ENCODE measurements at places on chromosomes 16 and 17.

DNA sequence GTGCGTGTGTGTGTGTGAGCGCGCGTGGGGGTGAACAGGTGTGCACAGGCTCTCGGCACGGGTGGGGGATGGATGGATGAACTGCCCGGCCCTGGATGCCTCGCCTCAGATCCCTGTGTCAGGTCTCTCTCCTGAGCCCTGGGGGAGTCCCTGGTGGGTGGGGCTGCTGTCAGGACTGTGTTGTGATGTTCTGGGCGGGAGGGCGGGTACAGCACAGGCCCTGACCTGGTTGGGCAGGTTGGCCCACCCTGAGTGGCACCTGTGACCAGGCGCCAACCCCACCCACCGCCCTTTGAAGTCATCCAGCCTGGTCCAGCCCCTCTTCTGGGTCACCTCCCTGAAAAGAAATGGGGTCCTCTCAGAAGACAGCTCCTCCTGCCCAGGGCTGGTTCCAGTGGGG, 41.6 kb upstream of the TAC4 start:
- no peak for DNase-seq

GRCh38 chr16:50584033-50584722, 36.0 kb downstream of the NKD1 start:
- DNase-seq = no peak

DNA sequence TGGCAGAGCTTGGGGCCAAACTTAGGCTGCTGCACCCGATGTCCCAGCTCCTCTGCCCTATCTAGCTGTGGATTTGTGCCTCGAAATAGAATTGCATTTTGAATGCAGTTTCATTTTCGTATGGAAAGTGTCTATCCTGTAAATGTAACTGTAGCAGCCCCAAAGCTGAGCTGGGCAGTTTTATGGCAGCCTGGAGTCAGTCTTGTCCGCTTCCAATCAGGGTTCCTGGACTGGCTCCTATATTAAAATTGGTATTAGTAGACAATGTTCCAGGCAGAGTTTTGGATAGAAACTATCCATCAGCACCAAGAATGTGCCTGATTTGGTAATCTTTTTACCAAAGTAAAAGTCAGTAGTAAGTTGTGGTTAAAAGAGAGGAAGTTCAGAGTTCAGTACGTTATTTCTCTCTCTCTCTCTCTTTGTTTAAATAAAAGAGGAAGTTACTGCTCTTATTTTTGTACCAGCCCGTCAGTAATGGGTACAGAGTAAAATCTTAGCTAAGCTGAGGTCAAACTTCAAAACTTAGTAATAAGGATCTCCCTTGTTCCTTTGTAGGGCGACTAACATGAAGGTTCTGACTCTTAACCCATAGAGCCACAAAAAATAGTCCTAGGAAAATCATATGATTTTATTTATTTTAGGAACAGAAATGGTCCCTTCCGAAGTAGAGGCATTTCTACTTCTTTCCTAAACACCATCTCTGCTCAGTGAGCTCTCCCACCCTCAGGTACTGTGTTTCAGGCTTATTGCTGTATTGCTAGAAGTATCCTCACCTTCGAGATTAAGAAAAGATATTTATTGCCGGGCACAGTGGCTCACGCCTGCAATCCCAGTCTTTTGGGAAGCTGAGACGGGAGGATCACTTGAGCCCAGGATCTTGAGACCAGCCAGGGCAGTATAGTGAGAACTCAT, 28.0 kb downstream of the PRKCB start:
- DNase-seq = no peak

DNA sequence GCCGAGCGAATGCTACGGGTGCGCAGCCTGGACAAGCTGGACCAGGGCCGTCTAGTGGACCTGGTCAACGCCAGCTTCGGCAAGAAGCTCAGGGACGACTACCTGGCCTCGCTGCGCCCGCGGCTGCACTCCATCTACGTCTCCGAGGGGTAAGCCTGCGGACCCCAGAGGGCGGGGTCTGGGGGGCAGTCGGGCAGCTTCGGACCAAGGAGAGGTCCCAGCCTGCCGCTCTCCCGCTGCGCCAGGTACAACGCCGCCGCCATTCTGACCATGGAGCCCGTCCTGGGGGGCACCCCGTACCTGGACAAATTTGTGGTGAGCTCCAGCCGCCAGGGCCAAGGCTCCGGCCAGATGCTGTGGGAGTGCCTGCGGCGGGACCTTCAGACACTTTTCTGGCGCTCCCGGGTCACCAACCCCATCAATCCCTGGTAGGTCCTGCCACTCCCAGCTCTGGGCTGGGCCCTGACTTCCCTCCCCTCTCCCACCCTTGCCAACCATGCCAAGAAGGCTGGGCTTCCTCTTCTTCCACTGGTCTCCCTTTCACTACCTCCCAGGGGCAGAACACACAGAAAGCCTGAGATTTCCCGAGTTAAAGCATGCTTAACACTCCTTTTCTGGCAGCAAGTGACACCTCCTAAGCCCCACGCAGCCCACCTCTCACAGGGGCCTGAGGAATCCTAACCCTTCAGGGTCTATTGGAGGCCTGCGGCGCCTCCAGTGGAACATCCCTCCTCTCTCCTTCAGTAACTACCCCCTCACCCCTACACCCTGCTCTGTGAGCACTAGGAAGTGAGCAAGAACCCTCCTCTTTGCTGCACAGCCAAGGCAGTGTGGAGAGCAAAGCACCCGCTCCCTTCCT, 3.2 kb downstream of the NAGS start:
- peak; percentile 31 for DNase-seq

- no peak for DNase-seq
Measured at GRCh38 chr16:10575506-10576130, 4.8 kb downstream of the EMP2 start.

DNA sequence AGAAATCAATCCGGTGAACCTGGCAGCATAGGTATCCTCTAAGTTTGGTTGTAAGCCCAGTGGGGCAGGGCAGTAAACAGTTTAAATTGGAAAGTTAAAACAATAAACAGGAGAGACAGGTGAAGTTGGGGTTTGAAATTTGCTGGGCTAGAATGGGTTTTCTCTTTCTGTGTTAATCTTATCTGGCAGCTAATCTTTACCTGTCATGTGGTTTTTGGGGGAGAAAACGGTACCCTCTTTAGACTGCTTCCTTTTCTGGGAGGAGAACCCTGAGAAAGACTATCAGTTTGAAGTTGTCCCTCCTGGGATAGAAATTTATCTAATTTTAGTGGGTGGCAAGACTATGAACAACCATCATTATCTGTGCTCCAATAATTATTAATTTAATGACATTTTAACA, 24.0 kb downstream of the CDH13 start:
- no peak for DNase-seq

- DNase-seq = no peak
Measured at GRCh38 chr17:49382556-49382955, 20.5 kb upstream of the ZNF652 start.

DNA sequence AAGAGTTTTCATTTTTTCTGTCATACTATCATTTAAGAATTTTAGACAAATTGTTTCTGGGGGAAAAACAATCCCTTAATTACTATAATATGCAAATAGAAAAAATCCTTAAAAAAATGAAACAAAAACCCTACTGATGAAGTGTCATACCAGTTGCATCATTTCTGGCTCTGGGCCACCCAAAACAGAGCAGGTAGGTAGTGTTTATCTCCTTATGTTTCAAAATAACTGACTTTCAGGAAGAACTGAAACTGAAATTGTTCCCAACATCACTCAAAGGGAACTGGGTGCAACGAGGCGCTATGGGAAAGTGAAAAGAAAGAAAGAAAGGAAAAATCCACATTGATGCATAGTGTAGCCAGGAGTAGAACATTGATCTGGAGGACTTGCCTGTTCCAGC, 653.1 kb upstream of the SOX9 start:
- DNase-seq = no peak

GRCh38 chr17:78873519-78874340, 29.3 kb downstream of the CEP295NL start:
- DNase-seq = peak; percentile 33

- DNase-seq = no peak
Measured at GRCh38 chr16:49588729-49589384, 215.3 kb downstream of the C16orf78 start.

DNA sequence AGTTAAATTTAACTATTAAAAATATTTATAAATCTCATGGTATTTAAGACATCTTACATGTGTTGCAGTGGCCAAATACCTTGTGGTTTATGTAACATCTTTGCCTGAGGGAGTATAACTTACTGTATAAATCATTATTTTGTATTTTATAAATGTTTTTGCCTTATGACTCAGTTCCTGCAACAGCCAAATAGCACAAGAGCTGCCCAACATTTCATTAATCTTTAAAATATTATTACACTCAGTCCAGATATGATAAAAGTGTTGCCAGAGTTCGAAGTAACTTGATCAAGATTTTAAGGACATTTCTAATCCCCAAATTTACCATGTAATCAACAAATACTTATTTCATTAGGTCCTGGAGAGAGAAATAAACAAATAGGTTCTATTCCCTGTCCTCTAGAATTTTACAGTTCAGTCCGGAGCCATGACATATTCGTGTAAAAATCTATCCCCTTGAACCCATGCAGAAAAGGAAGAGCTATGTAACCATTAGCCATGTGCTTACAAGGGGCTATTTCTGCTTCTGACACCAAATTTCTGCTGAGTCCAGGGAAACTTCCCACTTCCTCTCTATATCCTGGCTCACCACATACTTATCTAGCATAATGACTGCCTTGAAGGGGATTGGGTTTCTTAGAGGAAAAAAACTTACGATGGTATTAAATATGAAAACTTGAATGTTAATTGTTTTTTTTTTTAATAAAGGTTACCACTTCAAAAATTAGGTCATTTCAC, 44.0 kb downstream of the IRX6 start:
- DNase-seq = no peak

GRCh38 chr16:67236563-67237395, 9.8 kb downstream of the TMEM208 start:
- no peak for DNase-seq

DNA sequence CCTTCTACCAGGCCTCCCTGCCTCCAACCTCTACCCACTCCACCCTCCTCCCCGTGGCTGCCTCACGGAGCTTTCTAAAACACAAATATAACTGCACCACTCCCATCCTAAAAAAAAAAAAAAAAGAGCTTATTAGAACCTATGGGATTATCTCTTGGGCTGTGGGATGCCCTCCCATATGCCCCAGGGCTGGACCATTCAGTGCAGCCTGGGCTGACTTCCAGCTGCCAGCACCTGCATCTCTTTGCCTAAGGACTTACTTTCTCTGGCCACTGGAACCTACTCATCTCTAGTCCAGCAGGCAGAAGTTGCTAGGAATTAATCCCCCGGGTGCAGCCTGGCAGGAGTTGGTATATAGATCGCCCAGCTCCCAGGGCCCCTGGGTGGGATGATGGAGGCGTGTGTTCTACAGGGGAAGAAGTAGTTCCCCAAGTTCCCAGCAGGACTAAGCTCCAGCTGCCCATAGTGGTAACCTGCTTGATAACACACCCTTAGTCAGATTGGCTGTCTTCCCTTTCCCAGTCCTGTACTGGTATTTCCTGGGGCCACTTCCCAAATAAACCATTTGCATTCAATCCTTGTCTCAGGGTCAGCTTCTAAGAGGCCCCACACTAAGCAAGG, 10.3 kb downstream of the MPP3 start:
- DNase-seq = no peak

- DNase-seq = no peak
Measured at GRCh38 chr16:65114527-65114926, 7.3 kb downstream of the CDH11 start.

GRCh38 chr17:65446043-65446442, 115.4 kb downstream of the AXIN2 start:
- DNase-seq = no peak

DNA sequence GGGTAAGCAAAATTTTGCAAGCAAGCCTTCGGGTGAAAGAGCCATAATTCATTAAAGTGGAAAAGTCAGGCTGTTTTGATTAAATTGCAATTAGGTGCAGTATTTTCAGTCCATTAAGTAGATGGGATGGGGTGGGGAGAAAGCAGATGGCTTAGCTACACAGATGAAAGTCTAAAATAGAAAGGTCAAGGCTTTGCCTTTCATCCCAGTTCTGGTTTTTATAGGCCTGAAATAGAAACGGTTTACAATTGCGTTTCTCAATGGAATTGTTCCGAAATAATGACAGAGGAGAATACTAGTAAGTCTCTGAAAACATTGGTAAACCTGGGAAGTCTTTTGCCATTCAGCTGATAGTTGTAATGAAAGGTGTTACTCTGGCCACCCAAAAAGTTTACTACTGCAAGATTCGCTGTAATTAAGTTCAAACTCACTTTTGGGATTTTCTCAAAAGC, 1.5 kb downstream of the PPM1E start:
- DNase-seq = no peak

DNA sequence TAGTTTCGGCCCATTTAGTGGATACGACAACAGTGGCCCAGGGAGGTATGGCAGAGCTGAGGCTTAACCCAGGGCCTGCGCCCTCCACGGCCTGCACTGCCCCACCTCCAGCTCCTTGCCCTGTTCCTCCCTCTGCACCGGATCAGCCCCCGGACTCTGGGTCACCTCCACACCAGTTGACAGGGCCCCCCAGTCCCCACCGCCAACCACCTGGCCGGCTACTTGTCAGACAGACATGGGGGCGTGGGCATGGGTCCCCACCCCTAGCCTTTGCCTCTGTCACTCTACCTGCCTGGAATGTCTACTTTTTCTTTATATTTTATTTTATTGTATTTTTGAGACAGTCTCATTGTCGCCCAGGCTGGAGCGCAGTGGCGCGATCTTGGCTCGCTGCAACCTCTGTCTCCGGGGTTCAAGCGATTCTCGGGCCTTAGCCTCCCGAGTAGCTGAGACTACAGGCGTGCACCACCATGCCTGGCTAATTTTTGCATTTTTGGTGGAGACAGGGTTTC, 3.0 kb upstream of the ACTG1 start:
- no peak for DNase-seq

GRCh38 chr17:19239544-19239943, 2.4 kb downstream of the EPN2 start:
- no peak for DNase-seq

- DNase-seq = no peak
Measured at GRCh38 chr16:68605746-68606145, 39.4 kb upstream of the CDH3 start.

GRCh38 chr17:7439462-7440112, at the start of gene FGF11:
Gene FGF11 (plus strand): TSS chr17:7439512. CDS start chr17:7439621, 109 bp downstream.
- no peak for DNase-seq

- DNase-seq = no peak
Measured at GRCh38 chr17:55452139-55452790, 30.6 kb upstream of the MMD start.

- DNase-seq = peak; percentile 12
Measured at GRCh38 chr17:82876149-82876548, 36.3 kb upstream of the ZNF750 start.

DNA sequence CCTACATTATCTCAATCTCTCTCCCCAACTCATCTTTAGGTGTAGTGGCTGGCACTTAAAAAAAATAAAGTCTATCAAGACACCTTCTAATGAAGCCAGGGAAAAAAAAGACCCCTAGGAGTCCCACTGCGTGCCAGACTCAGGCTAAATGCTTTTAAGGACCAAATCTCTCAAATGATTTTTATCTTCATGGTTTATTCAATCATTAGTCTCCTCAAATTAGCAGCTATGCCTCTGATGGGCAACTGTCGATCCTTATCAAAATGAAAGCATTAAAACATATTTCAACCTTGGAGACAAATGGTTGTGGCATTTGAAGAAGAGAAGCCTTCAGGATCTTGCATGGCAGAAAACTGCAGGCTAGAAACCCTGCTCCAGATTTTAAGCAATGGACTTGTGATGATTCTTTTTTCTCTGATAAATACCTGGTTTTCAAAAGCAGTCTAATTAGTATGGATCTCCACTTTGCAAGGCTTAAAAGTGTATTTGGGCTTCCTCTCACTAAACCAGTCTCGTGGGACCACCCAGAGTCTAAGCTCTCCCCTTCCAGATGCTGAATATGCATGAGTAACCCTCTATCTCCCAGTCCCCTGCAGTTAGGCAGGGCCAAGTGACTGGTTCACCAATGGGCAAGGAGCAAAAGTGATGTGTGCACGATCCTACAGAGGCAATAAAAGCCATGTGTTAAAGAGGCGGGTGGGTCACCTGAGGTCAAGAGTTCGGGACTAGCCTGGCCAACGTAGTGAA, 14.9 kb downstream of the ITPRIPL2 start:
- no peak for DNase-seq

Data from LoVo (cell line).